ENCODE measurements at places on chromosomes 5 and 9. TPM values are rescaled to one million over a fixed set of nuclear protein-coding genes. Genes with fewer than 3 reads are reported as not detected.

Gene FNBP1
- 66.4 TPM for total RNA-seq

Gene FOXD4L4
- not detected for total RNA-seq

Gene ANKRD18B
- 2.1 TPM for total RNA-seq

Gene GDA
- 70.0 TPM for total RNA-seq

Gene SV2C
- total RNA-seq, result 0.20 TPM

Gene TMC1
- total RNA-seq, result not detected

Gene CLK4
- 23.7 TPM for total RNA-seq

Gene NEURL1B
- total RNA-seq, result 27.9 TPM

Gene ZBTB26
- total RNA-seq, result 8.4 TPM

Gene PKD2L2
- not detected for total RNA-seq

Gene LRRC14B
- total RNA-seq, result not detected

Gene CCDC192
- not detected for total RNA-seq

Gene POU4F3
- total RNA-seq, result 0.09 TPM

Gene CDH9
- total RNA-seq, result not detected

Gene PCDHB9
- 2.1 TPM for total RNA-seq

Gene SEMA5A
- total RNA-seq, result 29.3 TPM

Gene NME5
- total RNA-seq, result 17.0 TPM

Gene CNTNAP3
- 1.6 TPM for total RNA-seq

Gene SLCO6A1
- total RNA-seq, result not detected

Gene PELO
- 41.6 TPM for total RNA-seq

Gene TMEM252
- total RNA-seq, result not detected

Gene SLC6A3
- 0.23 TPM for total RNA-seq

Gene PRDM9
- not detected for total RNA-seq

Gene PLPPR1
- total RNA-seq, result 0.29 TPM

Gene SUSD3
- total RNA-seq, result 5.0 TPM

Gene LRRTM2
- total RNA-seq, result 0.12 TPM

Gene SPINK1
- total RNA-seq, result 234 TPM

Gene FGFR4
- 233 TPM for total RNA-seq

Gene GDF9
- 0.09 TPM for total RNA-seq

Gene LCN1
- not detected for total RNA-seq

Gene CLIC3
- 2.2 TPM for total RNA-seq

Gene ANKRD34B
- total RNA-seq, result not detected

Gene IFNB1
- total RNA-seq, result not detected

Gene LRRC19
- total RNA-seq, result 16.7 TPM

Gene NDUFS6
- total RNA-seq, result 33.2 TPM

Gene WWC1
- total RNA-seq, result 58.4 TPM

Gene ARHGEF28
- total RNA-seq, result 29.9 TPM

Gene SPATA31A3
- total RNA-seq, result not detected

Gene PRKAA1
- total RNA-seq, result 91.5 TPM

Gene WHRN
- total RNA-seq, result 9.2 TPM

Gene FOXD4L5
- not detected for total RNA-seq

Gene TSLP
- total RNA-seq, result 4.1 TPM

Gene SYK
- 42.9 TPM for total RNA-seq

Gene PLPP7
- 7.2 TPM for total RNA-seq

Gene SAXO1
- total RNA-seq, result 0.03 TPM

Gene ACSL6
- 1.5 TPM for total RNA-seq

Gene TIMD4
- total RNA-seq, result 0.29 TPM

Gene LIX1
- 0.17 TPM for total RNA-seq

Gene CSF1R
- 91.9 TPM for total RNA-seq

Gene MAMDC2
- 38.9 TPM for total RNA-seq

Data from mucosa of gallbladder (tissue), 1 donor.